ENCODE measurements at places on chromosomes 3 and 15.

DNA sequence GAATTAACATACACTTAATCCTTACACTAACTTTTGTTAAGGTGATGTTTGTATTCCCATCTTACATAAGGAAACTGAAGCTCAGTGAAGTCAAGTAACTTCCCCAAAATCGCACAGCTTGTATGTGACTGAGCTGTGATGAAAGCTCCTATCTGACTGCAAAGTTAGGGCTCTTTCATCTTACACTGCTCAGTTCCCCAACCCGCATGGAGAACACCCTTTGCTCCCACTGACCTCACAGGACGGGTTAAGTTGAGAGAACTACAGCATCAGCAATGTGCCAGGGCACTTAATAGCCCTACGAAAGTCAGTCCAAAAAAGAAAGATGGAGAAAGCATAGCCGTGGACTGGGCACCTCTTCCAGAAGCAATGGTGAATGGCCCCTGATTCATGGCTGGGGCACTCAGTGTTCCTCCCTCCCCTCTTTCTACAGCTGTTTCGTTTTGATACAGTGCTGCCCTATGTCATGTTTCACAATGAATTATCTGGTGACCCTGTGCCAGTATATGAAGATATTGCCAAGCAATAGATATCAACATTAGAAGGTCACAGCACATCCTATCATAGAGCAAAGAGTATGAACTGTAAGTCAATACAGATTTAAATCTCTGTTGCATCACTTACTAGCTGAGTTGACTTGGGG, 38.0 kb downstream of the CADPS start:
- DNase-seq: no peak

- DNase-seq: no peak
Observed at GRCh38 chr15:66839506-66840112, 137.6 kb downstream of the SMAD6 start.

DNA sequence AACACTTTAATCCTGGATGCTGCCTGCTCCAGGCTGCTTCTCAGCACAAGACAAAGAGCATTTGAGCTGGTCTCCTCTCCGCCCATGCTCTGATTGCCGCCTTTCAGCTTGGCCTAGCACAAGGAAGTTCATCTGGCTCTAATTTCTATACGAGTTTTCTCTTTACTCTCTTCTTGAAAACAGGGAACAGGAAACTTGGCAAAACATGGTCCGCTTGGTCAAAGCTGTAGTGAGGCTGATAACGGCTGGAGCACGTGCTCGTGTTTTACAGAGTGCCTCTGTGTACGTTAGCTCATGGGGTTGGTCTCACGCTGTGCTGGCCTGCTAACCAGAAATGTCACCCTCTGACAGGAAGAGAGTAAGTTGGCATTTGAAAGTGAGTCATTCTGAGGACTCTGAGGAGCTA, 19.2 kb downstream of the RARRES1 start:
- DNase-seq: no peak

DNA sequence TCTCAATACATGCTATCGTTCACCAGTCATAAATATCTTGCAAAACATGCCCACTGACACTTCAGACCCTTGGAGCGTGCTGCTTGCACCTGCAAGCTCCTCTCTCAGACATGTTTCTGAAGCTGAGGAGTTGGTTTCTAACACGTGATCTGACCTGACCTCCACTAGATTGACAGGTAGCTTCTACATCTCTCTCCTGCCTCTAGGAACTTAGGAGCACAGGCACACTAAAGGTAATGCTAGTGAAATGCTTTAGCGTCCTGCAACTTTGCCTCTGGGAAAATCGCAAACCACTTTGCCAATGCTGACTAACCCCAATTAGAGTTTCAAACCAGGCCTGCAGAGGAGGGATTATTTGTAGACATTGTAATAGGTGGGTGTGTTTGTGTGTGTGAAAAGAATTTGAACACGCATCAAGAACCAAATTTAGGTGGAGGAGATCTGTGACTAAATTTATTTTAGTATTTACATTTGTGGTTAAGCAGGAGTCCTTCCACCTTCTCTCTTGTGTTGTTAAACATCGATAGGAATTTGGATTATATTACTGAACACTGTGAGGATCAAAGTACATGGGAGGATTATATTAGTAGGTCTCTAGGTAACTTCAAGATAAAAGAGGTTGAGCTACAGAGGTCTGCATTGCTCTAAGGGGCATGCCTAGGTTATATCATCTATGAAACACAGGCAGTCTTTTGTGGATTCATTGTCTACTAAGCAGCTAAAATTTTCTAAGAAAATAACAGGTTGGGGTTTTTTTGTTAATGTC, 86.7 kb upstream of the ZBED2 start:
- no peak for DNase-seq

- DNase-seq: no peak
Observed at GRCh38 chr3:45775571-45776300, 20.6 kb downstream of the SLC6A20 start.

Measured in HS-5 (cell line).